Stimulated activated CD8-positive, alpha-beta memory T cell treated with anti-CD3 and anti-CD28 coated beads, Interleukin-15, amount 100 ng/mL, for 4 hours (primary cell): ENCODE measurements at places on chromosomes 2 and 18.

DNA sequence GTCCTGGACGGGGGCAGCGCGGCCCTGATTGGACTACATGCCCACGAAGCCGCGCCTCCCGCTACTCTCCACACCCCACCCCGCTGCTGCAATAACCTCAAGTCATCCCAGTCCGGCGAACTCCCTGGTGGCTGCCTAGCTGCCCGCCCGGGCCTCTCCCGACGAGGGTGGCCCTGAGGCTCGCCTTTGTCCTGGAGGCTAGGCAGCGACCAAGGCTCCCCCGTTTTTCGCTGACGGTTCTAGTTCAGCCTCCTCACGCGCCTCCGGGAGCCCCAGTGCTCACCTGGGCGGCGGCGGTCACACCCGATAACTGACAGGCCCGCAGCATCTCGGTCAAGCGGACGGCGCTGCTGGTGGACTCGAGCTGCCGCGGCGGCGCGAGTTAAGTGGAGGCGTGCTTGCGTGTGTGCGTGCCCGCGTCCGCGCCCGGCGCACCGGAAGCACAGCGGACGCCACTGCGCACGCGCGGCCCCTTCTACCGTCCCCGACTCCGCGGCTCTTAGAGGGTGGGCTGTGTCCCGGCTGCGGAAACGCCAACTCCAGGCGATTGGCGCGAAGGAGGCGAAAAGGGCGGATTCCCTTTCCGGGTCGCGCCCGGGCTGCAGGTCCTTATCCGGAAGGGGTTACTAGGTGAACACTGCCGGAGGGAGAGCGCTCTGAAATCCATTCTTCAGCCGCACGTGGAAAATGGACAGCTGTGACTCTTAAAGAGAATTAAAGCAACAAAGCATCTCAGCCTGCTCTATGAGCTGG lies at the start of gene IMMT:
IMMT (minus strand) TSS at position 408 of the 753 bp plus-strand sequence; CDS start at position 328, 80 bp downstream.
- peak; percentile 80 for DNase-seq

- no peak for DNase-seq
These were observed 320.5 kb upstream of the NCKAP5 start for GRCh38 chr2:133888621-133889219.

- DNase-seq: no peak
These were observed 132.8 kb upstream of the TMEFF2 start for GRCh38 chr2:192327576-192327975.

- DNase-seq: no peak
These were observed 5.6 kb downstream of the TANK start for GRCh38 chr2:161165811-161166210.

DNA sequence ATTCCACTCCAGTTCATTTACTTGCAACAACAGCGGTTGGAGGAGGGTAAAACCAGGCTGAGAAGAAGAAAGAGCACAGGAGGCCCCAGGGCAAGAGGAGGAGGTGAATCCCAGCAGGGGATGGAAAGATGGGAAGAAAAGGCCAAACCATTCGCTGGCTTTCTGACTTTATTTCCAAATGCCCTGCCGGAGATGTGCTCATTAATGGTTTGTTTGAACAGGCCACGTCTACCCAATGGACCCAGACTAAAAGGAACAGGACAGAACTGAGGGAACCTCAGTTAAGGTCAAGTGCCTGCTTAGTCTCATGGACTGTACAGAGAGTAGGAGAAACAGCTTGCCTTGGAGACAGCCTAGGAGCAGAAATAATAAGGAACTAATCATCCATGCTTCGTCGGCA lies 121.6 kb upstream of the NDUFV2 start:
- DNase-seq: no peak

- DNase-seq: no peak
These were observed 288.8 kb upstream of the CELF4 start for GRCh38 chr18:37854396-37854795.

DNA sequence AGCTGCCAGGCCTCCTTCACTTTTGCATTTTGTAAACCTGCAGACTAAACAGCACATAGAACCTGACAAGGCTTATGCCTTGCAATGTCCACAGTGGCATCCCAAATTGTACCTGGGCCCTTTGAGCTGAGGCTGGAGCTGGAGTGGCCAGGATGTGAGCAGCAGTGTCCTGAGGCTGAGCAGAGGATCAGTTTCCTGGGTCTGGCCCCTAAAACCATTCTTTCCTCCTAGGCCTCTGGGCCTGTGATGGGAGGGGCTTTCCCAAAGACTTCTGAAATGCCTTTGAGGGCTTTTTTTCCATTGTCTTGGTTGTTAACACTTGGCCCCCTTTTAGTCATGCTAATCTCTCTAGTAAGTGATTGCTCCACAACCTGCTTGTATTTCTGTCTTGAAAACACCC lies 32.8 kb downstream of the FSIP2 start:
- DNase-seq: no peak

DNA sequence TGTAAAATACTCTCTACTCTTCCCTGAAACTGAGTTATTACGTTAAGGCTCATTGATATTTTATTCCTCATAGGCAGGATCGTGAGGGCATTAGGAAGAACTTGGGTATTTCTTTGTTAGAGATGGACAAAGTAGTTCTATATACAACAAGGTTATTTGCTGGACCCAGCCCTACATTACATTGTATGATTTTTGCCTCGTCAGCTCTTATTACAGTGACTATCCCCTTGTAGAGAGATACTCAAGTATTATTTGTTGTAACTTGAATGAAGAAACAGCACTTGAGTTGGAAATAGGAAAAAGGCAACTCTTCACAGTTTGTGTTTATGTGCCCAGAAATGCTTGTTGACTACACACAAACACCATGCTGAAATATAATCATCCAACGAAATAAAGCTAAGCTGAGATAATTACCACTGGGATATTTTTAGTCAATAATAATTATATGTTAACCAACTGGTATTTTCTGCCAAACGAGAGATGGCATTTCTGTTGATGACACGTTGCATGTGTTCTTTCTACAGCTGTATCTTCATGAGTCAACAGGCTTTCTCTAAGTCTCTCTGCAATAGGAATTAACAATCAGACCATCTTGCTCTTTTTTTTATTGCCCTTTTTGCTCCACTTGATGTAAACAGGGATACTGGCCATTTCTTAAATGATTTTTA lies 947.6 kb downstream of the DPP10 start:
- no peak for DNase-seq

DNA sequence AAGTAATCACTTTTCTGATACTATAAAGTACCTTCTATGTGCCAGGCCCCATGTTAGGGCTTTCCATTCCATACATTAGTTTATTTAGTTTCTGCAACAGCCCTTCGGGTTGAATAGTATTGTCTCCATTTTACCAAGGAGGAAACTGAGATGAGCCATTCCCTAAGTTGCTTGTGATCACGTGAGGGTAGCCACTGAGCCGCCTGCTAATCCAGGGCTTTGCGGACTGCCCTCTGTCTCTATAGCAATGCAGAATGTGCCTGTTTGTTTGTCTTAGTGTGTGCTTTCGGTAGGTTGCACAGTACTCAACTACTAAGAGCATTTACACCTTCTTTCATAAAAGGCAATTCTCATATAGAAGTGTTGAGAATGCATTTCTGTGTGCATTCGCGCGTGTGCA lies 5.0 kb downstream of the EMILIN2 start:
- no peak for DNase-seq

- no peak for DNase-seq
These were observed 1135.3 kb upstream of the ZEB2 start for GRCh38 chr2:145655165-145655765.

- no peak for DNase-seq
These were observed 66.5 kb downstream of the LNPK start for GRCh38 chr2:175935289-175936181.

DNA sequence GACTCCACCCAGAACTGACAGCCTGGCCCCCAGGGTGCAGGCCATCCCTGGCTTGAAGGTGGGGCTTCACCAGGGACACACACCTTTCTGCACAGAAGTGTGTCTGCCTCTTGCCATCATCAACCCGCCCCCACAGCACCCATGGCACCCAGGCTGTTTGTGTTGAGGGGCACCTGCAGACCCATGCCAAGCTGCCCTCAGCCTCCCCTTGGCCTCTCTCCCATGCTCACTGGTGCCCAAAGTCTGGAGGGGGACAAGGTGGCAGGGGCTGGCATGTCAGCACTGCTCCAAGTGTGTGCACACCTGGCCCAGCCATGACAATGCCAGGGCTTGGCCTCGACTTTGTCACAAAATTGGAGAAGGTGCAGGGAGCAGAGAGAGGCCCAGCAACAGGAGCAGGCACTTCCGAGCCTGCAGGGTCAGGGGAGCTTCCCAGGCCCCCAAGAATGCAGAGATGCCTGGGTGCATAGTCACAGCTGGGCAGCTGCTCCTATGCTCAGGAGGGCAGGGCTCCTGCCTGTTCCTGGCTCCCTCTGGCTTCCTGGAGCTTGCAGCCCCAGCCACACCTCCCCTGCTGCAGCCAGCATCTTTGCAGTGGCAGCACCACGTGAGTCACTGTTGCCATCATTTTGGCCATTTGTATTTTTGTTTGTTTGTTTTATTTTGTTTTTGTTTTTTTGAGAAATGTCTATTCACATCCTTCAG lies 280.6 kb upstream of the UBE2E3 start:
- no peak for DNase-seq

DNA sequence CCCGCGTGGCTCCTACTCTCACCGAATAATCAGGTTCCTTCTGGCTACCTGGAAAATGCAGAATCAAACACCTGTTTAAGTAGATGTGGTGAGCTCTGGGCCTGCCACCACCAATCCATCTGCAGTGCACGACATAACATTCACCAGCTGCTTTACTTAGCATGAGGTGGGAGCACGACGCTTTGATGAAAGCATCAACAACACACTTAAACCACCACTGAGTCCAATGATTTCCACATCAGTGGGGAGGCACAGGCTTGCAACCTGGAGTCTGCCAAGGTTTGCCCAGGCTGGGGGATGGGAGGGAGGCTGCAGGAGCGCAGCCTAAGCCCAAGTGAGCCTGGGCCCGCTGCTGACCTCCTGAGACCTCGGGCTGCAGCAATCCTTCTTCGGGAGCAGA lies 415.5 kb downstream of the MEIS1 start:
- DNase-seq: no peak

GRCh38 chr2:66862885-66863650 lies 428.1 kb downstream of the MEIS1 start:
- DNase-seq: no peak

- DNase-seq: no peak
These were observed 68.1 kb downstream of the LAMA3 start for GRCh38 chr18:23757437-23757733.

GRCh38 chr2:224952936-224953657 lies 89.2 kb downstream of the DOCK10 start:
- DNase-seq: no peak

- no peak for DNase-seq
These were observed 213.3 kb downstream of the TWIST2 start for GRCh38 chr2:239061121-239061666.

DNA sequence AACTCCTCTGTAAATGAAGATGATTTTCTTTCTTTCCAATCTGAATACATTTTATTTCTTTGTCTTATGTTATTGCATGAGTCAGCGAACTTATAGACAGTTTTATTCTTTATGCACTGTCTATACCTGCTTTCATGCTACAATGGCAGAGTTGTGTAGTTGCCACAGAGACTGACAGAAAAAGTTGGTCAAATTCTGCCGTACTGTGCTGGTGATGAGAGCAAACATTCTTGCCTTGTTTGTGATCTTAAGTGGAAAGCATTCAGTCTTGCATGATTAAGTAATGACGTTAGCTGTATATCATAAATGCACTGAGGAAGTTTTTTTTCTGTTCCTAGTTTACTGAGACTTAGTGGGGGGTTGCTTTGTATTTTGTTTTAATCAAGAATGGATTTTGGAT lies 32.9 kb downstream of the ZC3H15 start:
- DNase-seq: no peak

- no peak for DNase-seq
These were observed 91.6 kb upstream of the TSPYL6 start for GRCh38 chr2:54347622-54348021.

GRCh38 chr2:198991431-198991830 lies 466.3 kb downstream of the SATB2 start:
- no peak for DNase-seq

DNA sequence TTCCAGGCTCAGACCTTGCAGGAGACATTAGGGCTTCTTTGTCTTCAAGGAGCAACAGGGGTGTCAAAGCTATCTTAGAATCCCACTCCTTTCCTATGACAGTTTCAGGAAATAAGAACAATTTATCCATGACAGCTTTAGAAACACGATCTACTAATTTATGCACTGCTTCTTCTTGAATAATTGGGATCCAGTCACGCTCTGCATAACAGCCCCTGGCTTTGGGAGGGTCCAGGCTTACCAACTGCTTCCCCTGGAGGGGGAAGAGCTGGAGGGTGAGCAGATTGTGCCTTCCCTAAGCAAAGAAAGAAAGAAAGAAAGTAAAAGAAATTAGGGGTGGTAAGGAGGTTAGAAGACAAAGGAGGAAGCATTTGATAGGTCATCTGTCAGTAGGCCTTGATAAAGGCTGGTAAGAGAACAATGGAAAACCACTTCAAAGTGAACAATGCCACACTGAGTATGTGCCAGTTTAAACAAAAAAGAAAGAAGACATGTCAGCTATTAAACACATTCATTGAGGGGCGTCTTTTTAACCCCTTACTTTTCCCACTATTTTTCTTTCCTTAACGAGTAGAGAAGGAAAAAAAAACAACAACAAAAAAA lies 327.6 kb downstream of the DCC start:
- no peak for DNase-seq

DNA sequence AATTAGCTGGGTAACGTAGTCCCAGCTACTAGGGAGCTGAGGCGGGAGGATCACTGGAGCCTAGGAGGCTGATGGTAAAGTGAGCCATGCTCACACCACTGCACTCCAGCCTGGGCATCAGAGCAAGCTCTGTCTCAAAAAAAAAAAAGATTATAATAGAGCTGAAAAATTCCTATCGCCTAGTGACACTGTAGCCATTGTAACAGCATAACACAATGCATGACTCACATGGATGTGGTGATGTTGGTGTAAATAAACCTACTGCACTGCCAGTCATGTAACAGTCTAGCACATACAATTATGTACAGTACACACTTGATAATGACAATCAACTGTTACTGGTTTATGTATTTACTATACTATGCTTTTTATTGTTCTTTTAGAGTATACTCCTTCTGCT lies 39.6 kb downstream of the MGAT4A start:
- DNase-seq: no peak

- no peak for DNase-seq
These were observed 15.9 kb upstream of the CSRNP3 start for GRCh38 chr2:165453561-165454094.

- DNase-seq: no peak
These were observed 113.8 kb upstream of the RGPD4 start for GRCh38 chr2:107712857-107713256.

- DNase-seq: no peak
These were observed 35.3 kb upstream of the CAB39 start for GRCh38 chr2:230677201-230677946.

- no peak for DNase-seq
These were observed 487.6 kb upstream of the KLHL29 start for GRCh38 chr2:22897428-22897827.
